ENCODE measurements at places on chromosomes 2 and 18. TPM values are rescaled to one million over a fixed set of nuclear protein-coding genes. Genes with fewer than 3 reads are reported as not detected.

The EVX2 gene
- total RNA-seq: not detected

The ECEL1 gene
- not detected for total RNA-seq

The FAM228A gene
- 0.31 TPM for total RNA-seq

The DNAH7 gene
- 0.06 TPM for total RNA-seq

The DQX1 gene
- 0.16 TPM for total RNA-seq

The BCL11A gene
- 1.1 TPM for total RNA-seq

The EVA1A gene
- 74.0 TPM for total RNA-seq

The KCNE4 gene
- 0.65 TPM for total RNA-seq

The KIAA2012 gene
- total RNA-seq: not detected

The ALPP gene
- total RNA-seq: not detected

The UGT1A10 gene
- not detected for total RNA-seq

The TFCP2L1 gene
- not detected for total RNA-seq

The CCDC74A gene
- total RNA-seq: 3.7 TPM

The AOX1 gene
- 2.7 TPM for total RNA-seq

The ZAP70 gene
- under 0.01 TPM for total RNA-seq

The COL3A1 gene
- total RNA-seq: 22.5 TPM

The NAT8 gene
- not detected for total RNA-seq

The SEMA4F gene
- total RNA-seq: 7.0 TPM

The RAPGEF4 gene
- total RNA-seq: 11.8 TPM

The ABCB11 gene
- total RNA-seq: under 0.01 TPM

The LYG1 gene
- total RNA-seq: 0.57 TPM

The CPO gene
- total RNA-seq: 0.19 TPM

The ATAD2B gene
- 22.7 TPM for total RNA-seq

The MYO1B gene
- total RNA-seq: 111 TPM

The SERPINB4 gene
- not detected for total RNA-seq

The FBLN7 gene
- 4.4 TPM for total RNA-seq

The ABCG8 gene
- not detected for total RNA-seq

The COL5A2 gene
- 28.2 TPM for total RNA-seq

The SYT4 gene
- not detected for total RNA-seq

The MCEE gene
- total RNA-seq: 9.9 TPM

The CTIF gene
- total RNA-seq: 31.2 TPM

The DNAJC5G gene
- 0.16 TPM for total RNA-seq

The CCDC178 gene
- total RNA-seq: 1.4 TPM

The COBLL1 gene
- 3.6 TPM for total RNA-seq

The ALPG gene
- total RNA-seq: not detected

The NCOA1 gene
- 17.9 TPM for total RNA-seq

The NT5DC4 gene
- total RNA-seq: not detected

The IL36A gene
- not detected for total RNA-seq

The ALK gene
- not detected for total RNA-seq

The SLC40A1 gene
- 5.0 TPM for total RNA-seq

The REG3A gene
- total RNA-seq: not detected

The COL4A4 gene
- under 0.01 TPM for total RNA-seq

The ADD2 gene
- 4.7 TPM for total RNA-seq

The ZNF512 gene
- total RNA-seq: 26.9 TPM

The FAM110C gene
- total RNA-seq: 0.13 TPM

The SLC11A1 gene
- total RNA-seq: 0.13 TPM

The PDCD1 gene
- total RNA-seq: not detected

The TMEM169 gene
- under 0.01 TPM for total RNA-seq

The PARD6G gene
- total RNA-seq: 25.0 TPM

The SCRN3 gene
- 14.2 TPM for total RNA-seq

The NPHP1 gene
- 1.9 TPM for total RNA-seq

The ASB18 gene
- total RNA-seq: not detected

The NEU4 gene
- total RNA-seq: not detected

The UGT1A4 gene
- total RNA-seq: not detected

The DPP10 gene
- not detected for total RNA-seq

The CAPN14 gene
- 0.13 TPM for total RNA-seq

The SATB2 gene
- 0.65 TPM for total RNA-seq

The CTLA4 gene
- total RNA-seq: 0.16 TPM

The ASXL3 gene
- under 0.01 TPM for total RNA-seq
